Sciatic nerve (tissue), 2 donors: ENCODE measurements at places on chromosomes 5 and 9.
A peak's percentile ranks its signal among the peaks of the same experiment; 100 is the strongest.

- DNase-seq, result no peak
Observed at GRCh38 chr5:60673334-60673733, 26.6 kb downstream of the DEPDC1B start.

GRCh38 chr9:14281876-14282275, 32.1 kb downstream of the NFIB start:
- no peak for DNase-seq

DNA sequence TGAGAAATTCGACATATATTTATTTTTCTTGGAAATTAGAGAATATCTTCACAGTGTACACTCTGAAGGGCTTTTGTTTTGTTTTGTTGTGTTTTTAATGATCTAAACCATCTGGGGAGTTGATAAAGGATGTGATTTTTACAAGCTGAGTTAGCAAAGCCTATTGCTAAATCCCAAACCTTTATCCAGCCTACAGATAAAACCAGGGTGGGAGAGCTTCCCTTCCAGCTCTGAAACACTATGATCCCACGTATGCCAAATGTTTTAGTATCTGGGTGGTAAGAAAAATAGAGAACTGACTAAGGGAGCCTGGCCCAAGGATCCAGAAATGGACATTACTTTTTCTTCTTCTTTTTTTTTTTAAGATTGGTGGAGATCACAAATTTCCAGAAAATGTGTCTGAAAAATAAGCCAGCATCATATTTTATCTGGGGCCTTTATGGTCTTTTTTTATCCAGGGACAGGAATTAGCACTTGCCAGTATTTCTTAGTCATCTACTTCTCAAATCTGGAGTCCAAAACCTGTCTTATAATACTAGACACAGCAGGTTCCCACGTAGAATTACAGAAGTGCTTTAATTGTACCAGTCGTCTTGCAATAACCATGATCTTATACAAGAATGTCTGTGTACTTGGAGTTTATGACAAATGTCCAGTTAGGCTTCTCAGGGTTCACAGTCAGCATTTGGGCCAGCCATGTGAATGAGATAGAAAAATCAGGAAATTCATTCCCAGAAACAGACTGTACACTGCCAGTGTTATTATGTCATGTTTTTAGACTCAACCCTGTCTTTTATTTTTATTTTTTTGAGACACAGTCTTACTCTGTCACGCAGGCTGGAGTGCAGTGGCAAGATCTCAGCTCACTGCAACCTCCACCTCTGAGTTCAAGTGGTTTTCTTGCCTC, 290.8 kb upstream of the MPDZ start:
- DNase-seq, result no peak

DNA sequence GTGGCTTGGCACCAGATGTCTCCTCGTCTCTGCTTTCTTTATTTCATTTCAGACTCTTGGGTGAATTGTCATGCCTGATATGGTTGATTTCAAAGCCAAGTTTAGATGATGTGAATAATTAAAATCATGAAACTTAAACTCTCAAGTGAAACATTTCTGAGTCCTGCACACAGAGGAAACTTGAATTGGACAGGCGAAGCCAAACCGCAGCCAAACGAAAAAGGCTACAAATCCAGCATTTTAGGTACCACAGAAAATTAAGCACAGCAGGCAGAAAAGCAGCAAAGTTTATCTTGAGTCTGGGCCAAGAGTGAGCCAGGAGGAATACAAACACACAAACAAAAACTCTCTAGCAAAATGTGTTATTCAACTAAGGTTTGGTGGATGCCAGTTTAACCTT, 659.8 kb upstream of the KLF4 start:
- DNase-seq, result no peak

DNA sequence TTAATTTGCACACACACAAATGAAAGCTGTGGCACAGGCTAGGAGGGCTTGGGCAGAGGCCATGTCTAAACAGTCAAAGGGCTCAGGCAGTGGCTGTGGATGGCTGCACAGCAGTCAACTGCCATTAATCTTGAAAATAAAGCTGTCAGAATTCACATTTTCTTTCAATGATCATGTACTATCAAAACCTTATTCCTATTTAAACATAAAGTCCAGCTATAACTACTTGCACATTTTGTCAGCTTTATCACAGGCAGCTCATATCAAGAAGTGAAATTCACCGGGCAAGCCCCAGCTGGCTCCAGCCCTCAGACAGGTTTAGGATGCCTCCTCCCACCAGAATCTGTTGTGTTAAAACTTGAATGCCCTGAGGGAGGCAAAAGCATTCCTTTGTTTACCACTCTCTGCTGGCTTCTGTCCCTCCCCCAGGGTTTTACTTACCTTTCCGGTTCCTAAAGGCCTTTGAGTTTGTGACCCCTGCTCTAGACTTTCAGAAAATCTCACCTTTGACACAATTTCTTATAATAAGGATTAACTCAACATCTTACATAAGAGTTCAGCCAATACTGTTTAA, 54.9 kb upstream of the GRAMD2B start:
- DNase-seq, result no peak

- no peak for DNase-seq
Observed at GRCh38 chr5:136242136-136242535, 49.2 kb upstream of the SMIM32 start.

DNA sequence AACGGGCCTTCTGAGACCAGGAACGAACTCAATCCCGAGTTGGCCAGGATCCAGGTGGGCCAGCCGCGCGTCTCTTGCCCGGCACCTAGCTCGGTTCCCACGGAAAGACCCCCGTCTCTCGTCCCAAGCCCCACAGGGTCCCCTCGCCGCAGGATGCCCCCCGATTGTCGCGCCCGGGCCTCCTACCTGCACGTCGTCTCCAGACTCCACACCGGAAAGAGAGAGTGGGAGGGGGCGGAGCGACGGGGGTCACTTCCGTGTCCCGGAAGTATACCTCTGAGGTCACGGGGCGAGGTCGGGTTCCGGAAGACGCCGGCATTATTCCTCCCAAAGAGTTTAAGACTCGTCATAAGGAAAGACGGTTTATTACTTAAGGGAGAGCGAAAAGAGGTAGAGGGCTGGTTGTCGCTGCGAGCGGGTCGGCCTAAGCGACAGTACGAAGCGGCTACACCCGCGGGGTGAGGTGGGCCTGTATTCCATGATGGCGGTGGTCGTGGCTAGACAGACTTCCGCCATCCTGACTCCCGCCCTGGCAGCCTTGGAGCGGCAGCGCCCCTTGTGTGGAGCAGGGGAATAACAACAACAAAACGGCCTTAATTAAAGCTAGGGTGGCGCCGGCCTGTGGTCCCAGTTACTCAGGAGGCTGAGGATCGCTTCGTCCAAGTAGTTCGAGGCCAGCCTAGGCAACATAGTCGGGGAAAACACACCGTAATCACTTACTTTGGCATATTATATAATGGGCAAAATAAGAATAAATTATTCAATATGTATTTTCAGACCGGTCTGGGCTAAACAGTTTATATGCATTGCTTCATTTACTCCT, at the start of gene RPS14:
Gene RPS14, minus strand, starts transcription at position 223 of the 823 bp plus-strand sequence. CDS start 2,006 bp downstream, outside the sequence.
- peak; percentile 96 for DNase-seq

- no peak for DNase-seq
Observed at GRCh38 chr9:100033877-100034551, 64.8 kb downstream of the ERP44 start.

GRCh38 chr9:113625486-113625885, 162.0 kb downstream of the RGS3 start:
- DNase-seq, result no peak

GRCh38 chr9:97975376-97975775, 7.8 kb upstream of the ANP32B start:
- DNase-seq, result no peak

DNA sequence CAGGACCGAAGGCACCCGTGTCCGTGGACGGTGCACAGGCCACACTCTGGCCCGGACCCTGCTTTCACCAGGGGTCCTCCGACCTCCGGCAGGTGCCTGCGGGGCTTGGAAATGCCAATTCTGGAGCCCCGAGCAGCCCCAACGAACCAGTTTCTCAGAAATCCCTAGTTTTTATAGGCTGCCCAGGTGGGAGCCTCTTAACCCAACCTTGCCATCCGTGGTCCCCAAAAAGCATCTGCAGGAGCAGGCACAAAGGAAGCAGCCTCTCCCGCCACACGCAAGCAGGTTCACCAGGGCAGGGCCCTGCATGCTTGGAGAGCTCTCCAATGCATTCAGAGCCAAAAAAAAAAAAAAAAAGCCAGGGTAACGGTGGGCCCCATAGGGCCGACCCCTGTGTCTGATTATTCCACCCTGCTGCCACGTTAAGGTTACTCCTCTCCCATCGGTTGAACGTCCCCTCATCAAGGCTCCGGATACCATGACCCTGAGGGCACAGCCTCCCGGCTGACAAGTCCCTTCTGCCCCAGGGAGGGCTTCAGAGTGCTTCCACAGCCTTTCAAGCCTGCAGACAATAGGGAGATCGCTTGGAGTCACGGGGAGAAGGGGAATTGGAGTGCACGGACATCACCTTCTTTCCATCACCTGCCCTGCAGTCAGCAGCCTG, 796 bp upstream of the TPRN start:
- DNase-seq, result no peak

GRCh38 chr9:28688172-28688571, 1114.9 kb upstream of the C9orf72 start:
- no peak for DNase-seq

- DNase-seq, result no peak
Observed at GRCh38 chr9:106883030-106883429, 20.1 kb downstream of the ZNF462 start.

GRCh38 chr9:132795511-132796303, 82.4 kb downstream of the AK8 start:
- DNase-seq, result peak; percentile 70

DNA sequence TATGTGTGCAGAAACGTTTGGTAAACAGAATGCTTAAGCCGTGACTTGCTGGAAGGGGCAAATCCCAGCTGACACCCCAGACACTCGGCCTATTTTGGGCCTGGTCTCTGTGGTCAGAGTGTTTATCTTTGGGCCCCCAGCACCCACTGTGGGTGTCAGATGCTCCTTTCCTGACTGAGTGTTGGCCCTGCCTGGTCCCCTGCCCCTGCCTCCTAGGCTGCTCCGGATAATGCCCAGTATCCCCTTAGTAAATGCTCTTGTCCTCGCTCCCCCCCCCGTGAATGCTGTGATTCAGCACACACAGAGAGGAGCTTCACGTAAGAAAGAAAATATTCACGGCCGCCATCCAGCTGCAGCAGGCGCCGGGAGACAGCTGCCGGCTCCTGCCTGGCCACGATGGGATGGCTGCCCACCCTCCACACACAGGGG, 11.3 kb upstream of the ANGPTL2 start:
- peak; percentile 65 for DNase-seq

DNA sequence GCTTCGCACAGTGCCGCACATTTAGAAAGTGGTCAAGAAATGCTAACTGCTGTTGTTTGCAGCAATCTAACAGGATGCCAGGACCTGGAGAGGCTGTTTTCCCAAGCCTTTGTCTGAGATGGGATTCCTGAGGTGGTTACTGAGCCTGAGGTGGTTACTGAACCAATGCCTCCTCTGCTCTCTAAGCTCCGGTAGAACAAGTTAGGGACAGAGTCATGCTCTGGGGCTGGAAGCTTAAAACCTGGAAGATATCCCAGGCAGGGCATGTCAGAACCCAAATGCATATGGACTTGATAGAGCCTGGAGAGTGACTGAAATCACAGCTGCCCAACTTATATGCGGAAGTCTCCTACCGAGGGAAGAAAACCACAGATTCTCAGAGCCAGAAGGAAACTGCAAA, 46.5 kb upstream of the FAT2 start:
- no peak for DNase-seq

DNA sequence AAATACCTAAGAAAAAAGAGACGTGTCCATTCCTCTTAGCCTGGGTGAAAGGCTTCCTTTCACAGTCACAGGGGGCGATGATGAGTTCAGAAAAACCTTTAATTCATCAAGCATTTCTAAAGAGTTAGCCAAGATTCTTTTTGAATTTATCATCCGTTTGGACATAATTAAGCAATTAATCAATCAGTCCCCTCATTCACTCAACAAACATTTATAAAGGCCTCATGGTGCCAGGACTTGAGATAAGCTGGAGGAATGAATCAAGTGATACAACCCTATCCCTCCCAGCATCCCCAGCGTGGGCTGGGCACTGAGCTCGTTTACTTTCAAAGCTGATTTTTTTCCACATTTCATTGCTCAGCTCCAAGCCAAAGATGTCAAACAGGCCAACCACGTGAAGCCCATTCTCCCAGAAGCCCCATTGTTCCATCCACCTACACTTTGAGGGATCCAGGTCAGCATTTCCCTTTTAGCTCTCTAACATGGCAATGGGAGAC, 140.5 kb downstream of the SLIT3 start:
- no peak for DNase-seq

DNA sequence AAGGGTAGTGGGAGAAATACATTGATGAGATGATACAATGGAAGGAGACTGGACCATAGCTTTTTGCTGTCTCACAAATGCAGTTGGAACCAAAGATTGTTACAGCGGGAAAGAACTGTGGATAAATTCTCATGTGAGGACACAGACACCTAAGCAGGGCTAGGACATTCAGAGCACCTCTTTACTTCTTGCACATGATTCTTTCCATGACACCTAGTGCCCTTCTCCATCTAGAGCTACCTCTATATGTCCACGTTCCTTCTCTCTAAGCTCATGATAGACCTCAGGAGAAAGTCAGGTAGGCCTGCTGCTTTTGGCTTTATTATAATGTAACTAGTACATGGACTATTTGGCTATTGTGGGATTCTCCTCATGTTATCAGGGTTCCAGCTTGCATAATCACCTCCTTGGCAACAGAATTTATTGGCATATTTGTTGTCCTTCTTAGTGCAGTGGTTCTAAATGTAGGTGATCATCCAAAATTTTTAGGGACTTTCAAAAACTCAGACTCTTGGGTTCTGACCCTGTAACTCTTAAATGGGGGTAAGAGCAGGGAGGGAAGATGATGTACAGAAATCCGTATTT, 27.2 kb downstream of the NR3C1 start:
- no peak for DNase-seq

DNA sequence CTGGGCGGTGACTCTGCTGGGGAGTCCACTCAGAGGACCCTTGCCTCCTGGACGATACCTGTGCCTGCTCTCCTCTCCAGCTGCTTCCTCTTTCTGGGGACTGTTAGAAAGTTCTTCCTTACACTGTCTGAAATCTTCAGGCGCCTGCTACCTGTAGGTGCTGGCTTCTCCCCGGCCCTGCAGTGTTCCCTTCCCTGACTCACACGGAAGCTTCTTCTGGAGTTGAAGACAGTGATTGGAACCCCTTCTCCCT, 562 bp downstream of the GSN start:
- no peak for DNase-seq

DNA sequence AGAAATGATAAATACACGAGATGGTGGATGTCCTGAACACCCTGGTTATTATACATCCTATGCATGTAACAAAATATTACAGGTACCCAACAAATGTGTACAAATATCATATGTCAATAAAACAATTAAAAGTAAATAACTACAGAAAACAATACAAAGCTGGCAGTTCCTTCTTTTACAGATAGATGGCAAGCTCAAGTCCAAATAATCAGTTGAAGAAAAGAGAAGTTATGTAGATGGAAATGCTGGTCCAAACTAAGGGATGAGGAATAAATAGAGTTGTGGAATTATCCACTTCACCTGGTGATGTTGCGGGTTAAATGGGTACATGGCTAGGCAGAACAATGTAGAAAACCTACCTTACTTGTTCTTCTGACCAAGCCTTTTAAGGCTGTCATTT, 79.4 kb downstream of the PALM2AKAP2 start:
- no peak for DNase-seq

GRCh38 chr9:88721025-88721424, 186.0 kb downstream of the NXNL2 start:
- DNase-seq, result no peak
